ENCODE measurements at places on chromosomes 3 and 15. TPM values are rescaled to one million over a fixed set of nuclear protein-coding genes. Genes with fewer than 3 reads are reported as not detected.

DNA sequence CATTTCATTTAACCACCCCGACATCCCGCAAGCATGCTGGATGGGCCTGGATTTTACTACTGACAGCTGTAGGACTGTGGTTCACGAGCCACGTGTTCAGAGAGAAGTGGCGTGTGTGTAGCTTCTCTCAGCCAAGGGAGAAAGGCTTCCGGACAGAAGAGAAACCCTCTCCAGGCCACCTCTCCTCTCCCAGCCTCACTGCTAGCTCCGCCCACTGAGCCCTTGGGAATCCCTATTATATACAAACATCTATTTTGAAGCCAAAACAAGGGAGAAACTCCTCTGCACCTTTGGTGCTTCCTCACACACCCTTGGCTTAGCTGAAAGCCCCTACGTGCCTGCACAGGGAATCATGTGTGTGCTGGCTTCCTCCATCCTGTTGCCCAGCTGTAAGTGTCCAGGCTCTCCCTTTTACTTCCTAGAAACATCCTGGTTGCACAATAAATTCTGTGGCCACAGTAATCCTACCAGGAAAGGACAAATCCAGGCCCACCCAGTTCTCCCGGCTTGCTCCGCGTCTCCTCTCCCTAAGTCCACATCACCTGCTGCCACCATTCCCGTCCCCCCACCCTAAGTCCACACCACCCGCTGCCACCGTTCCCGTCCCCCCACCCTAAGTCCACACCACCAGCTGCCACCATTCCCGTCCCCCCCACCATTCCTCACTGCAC lies 30.5 kb downstream of the PCSK6 start:
- peak; percentile 59 for DNase-seq

- DNase-seq = no peak
Measured at GRCh38 chr3:184812662-184813042, 686 bp downstream of the VPS8 start.

Gene MME
- 296 TPM for total RNA-seq

DNA sequence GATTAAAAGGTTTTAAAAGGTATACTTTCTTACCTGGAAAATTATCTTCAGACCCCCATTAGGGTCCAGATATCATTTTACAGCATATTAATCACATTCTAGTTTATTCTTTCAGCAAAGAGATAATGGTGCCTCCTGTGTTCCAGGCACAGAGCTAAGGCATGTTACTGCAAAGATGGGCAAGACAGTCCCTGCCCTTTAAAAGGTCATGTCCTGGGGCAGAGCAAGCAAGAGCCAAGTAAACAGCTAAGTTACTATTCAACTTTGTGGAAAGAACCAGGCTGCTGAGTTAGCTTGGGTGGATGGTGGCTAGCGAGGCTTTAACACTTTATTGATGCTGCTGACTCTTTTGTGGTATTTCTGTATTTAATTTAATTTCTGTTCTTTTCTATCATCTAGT lies 75.0 kb downstream of the LRRC28 start:
- DNase-seq = no peak

GRCh38 chr3:134299185-134299887 lies 48.7 kb upstream of the RYK start:
- no peak for DNase-seq

Gene GRK7
- not detected for total RNA-seq

Gene NAALADL2
- 36.9 TPM for total RNA-seq

GRCh38 chr3:112569265-112569664 lies 7.4 kb downstream of the SLC35A5 start:
- no peak for DNase-seq

DNA sequence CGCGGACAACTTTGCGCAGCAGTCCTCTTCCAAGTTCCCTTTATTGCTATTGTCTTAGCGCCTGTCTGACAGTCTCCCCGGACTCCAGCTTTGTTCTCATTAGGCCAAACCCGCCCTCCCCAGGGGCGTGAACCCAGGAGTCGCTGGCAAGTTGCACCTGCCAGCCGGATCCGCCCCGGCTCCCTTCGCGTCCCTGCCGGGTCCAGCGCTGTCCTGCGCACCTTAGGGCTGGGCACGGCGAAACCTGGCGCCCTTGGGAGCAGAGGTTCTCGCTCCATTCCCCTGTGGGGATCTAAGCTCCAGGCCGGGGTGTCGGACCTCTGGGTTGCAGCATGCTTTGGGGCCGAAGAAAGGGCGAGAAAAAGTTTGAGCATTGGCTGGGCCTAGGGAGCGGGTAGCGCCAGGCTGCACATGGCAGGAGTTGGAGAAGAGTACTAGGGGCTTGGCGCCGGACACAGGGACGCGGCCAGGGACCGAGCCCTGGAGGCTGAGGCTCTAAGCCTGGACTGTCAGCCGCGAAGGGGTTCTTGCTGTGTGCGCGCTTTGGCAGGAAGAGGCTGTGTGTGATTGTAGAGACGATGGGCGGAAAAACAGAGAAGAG lies 335.1 kb upstream of the THRB start:
- no peak for DNase-seq

Gene TXNRD3
- total RNA-seq = 25.1 TPM

Gene KLHL40
- total RNA-seq = 0.13 TPM

- DNase-seq = no peak
Measured at GRCh38 chr3:169285057-169286033, 378.2 kb downstream of the MECOM start.

Gene ANKRD34C
- 0.13 TPM for total RNA-seq

Gene HIGD2B
- total RNA-seq = not detected

Gene CPLX3
- not detected for total RNA-seq

DNA sequence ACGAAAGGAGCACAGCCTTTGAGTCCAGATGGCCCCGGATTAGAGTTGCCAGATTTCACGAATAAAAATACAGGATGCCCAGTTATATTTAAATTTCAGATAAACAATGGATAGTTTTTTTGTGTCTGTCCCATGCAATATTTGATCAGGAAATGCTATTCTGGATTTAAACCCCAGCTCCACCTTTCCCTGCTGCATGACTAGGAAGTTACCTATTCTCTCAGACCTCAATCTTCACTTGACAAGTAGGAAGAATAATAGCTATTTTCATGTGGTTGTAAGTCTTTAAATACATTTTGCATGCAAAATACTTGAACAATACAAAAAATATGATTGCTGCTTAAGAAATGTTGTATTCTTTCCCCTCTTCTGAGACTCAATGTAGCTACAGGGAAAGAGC lies 125.3 kb upstream of the P2RY1 start:
- DNase-seq = no peak

Gene BTLA
- 0.45 TPM for total RNA-seq

DNA sequence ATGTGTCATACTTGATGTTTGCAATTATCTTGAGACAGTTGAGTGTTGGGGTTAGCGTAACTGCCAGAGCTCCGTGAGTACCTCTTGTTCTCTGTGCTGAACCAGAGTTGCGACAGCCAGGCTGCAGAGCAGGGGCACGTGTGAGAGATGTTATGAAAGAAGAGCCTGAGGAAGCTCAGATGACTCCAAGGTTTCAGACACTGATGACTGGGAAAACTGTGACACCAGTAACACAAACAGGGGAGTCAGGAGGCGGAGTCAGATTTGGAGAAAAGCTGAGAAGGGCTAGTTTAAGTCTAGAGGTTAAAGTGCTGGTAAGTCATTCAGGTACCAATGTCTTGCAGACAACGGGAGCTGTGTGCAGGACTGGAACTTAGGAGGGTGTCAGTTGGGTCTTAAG lies 45.0 kb downstream of the BLM start:
- DNase-seq = peak; percentile 71

Gene IL20RB
- total RNA-seq = 15.2 TPM

- no peak for DNase-seq
Measured at GRCh38 chr3:180059356-180059755, 22.6 kb upstream of the PEX5L start.

Gene GPR27
- 6.0 TPM for total RNA-seq

DNA sequence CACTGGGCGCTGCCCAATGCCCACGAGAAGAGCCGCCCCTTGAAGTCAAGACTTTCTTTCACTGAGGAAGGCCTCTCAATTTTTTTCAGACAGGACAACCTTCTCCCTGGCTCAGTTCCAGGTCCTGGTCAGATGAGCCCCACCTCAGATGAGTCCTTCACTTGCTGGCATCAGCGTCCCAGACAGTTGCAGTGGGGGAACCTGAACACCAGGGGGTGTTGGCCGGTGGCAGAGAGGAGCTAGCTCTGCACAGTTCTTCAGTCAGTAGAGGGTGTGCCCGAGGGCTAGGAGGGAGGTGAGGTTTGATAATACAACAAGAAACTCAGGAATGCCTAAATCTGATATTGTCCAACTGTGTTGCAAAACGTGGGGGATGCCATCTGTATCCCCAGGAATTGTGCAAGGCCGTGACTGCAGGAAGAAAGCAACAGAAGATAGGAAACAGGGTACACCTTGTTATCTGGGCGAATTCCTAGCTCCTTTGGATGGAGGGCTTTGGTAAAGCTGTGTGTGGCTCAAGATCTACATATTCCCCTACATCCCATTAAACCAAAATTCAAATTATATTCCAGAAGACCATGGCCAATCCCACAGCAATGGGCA lies 34.3 kb downstream of the CCR3 start:
- DNase-seq = peak; percentile 72

- DNase-seq = no peak
Measured at GRCh38 chr15:57797568-57798267, 91.2 kb downstream of the POLR2M start.

- no peak for DNase-seq
Measured at GRCh38 chr15:67835297-67836133, 4.3 kb downstream of the RNU6-1 start.

GRCh38 chr15:41501931-41502794 lies 8.5 kb downstream of the ITPKA start:
- no peak for DNase-seq

DNA sequence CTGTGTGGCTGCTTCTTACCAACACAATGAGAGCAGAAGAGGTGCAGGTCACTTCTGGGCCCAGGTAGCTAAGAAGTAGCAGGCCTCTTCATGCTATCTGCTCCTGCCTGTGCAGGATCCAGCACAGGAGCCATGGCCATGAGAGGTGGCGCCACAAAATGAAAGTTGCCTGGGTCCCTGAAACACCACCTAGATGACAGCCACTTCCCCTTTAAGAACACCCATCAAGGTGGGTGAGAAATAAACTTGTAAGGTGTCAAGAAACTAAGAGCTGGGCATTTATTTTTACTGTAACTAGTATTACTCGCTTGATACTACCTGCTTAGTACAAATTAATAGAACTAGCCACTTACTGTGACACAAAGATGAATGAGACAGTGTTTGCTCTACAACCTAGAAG lies 484.6 kb upstream of the TBL1XR1 start:
- DNase-seq = no peak

GRCh38 chr3:177374323-177374722 lies 177.0 kb upstream of the TBL1XR1 start:
- DNase-seq = no peak

GRCh38 chr3:54917174-54917573 lies 10.7 kb downstream of the LRTM1 start:
- no peak for DNase-seq

Gene VPS39
- 60.4 TPM for total RNA-seq

Gene GCSAM
- 0.22 TPM for total RNA-seq

Gene NKIRAS1
- total RNA-seq = 10.8 TPM

DNA sequence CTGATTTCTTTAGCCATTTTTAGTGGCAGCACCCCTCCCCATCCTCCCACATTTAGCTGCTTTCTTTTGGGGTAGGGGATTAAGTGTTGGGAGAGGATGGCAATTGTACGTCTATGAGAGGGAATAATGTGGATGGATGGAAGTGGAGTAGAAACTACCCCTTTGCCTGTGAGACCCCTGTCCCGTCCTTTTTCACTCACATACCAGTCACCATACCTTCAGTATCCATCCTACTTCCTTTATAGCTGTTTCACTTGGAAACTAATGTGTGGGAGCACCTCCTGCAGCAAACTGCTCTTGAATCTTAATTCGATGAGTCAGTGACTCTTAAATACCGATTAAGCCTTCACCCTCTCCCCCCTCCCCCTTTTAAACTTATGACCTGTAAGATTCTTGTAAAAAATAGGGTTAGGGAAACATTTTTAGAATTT lies 730 bp downstream of the SPRED1 start:
- DNase-seq = no peak

Gene ZNF385D
- 32.3 TPM for total RNA-seq

Gene IMPG2
- total RNA-seq = 0.22 TPM

Gene COL6A5
- total RNA-seq = not detected

GRCh38 chr15:70669966-70670658 lies 93.2 kb downstream of the UACA start:
- no peak for DNase-seq

- no peak for DNase-seq
Measured at GRCh38 chr15:33132722-33133345, 61.7 kb downstream of the FMN1 start.

GRCh38 chr3:188948997-188949389 lies 222.8 kb upstream of the TPRG1 start:
- DNase-seq = no peak

DNA sequence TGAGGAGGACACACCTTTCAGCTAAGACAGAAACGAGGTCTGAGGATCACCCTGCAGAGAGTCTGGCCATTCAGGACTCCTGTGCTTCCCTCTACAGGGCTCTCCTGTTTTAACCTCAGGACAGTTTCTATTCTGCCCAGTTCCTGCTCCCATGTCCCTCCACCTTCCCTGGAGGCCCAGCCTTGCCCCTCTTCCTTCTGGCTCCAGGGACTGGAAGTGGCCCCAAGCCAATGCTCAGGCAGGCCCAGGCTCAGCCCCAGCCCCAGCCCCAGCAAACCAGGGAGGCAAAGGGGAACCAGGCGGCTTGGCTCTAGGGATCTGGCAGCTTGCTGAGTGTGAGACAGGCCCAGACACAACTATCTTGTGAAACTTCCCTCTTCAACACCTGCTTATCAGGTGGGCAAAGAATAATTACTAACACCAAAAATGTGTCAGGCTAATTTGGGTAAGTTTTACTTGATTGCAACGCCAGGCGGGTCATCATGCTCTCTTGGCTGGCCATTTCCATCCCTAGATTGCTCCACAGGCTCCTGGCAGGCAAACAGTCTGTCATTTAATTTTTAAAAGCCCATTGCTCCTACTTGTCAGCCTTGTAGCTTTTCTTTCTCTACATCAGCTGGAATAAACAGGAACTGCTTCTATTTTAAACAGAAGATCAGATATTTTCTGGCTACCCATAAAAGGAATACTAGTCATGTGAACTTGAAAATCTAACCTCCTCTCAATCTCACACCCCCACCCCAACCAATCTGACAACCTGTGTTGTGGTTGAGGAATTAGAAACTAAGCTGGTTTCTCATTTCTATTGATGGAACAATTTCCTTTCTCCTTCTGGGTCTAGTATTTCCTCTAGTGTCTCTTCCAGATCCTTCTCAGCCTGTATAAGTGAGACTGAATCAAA lies 33.5 kb downstream of the UPK1B start:
- DNase-seq = no peak

- DNase-seq = no peak
Measured at GRCh38 chr3:118742760-118743159, 291.9 kb downstream of the IGSF11 start.

DNA sequence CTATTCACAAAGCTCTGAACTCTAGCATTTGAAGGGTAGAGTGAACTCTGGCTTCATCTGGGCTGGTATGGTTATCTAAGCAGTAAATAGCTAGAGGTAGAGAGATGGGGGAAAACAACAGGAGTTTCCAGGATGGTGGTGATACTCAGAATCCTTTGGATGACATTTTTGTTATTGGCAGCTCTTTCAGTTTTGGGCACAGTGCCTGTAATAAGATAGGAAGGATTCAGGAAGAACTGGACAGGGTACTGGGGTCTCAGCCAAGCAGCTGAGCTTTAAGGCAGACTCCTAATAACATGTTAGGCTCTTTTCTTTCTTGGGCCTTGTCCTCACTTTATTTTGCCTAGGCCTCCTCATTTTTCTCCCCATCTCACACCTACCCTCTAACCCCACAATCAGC lies 338.5 kb downstream of the CADM2 start:
- DNase-seq = no peak

Gene GATA2
- total RNA-seq = 23.5 TPM
